ENCODE measurements at places on chromosomes 6 and 20.
A peak's percentile ranks its signal among the peaks of the same experiment; 100 is the strongest.

GRCh38 chr6:79403086-79403485 is 134.1 kb downstream of the LCA5 start:
- DNase-seq: no peak

DNA sequence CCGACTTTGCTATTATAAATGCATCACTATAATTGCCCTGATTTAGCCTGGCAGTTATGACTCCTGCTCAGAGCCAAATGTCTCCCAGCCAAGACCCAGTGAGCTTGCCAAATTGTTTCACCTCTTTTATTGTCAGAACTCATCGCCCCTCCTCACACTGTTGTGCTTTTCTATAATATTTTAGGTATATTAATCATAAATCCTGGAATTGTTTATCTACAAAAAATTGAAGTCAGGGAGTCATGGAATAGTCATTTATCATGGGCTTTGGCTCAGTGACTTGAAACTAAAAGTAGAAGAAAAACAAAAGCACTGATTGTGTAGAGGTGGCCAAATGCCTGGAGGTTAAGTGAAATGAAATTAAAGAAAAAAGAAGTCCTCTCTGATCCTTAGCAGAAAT is 85.6 kb downstream of the PFDN4 start:
- no peak for DNase-seq

DNA sequence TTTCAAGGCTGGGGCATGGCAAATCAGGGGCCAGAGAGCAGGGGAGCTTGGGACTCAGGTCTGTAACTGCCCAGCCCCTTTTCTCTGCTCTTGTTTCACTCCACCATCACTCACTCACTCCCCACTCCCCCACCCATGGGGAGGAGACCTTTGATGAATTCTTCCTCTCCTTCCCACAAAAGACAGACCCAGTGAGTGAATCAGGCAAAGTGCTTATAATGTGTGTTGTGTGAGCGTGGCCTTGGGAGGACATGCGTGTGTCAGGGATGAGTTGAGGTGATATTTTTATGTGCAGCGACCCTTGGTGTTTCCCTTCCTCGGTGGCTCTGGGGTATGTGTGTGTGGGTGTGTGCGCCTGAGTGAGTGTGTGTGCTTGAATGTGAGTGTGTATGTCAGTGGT is 1.0 kb upstream of the CUL9 start:
- no peak for DNase-seq

DNA sequence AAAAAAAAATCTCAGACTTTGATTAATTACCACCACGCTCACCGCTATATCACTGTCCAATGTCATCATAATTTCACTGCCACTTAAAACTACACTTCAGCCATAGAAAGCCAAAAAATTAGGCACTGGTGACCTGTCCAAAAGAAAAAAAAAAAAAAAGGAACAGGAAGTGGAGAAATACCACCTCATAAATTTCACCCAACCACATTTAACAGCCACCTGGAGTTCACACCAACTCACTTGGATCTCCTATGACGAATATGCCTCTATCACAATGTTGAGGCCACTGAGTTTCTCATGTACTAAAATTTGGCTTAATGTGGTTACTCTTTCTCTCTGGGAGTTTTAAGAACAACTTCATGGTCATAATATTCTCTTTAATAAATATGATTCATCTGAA is 237.5 kb upstream of the RSPO3 start:
- DNase-seq: no peak

DNA sequence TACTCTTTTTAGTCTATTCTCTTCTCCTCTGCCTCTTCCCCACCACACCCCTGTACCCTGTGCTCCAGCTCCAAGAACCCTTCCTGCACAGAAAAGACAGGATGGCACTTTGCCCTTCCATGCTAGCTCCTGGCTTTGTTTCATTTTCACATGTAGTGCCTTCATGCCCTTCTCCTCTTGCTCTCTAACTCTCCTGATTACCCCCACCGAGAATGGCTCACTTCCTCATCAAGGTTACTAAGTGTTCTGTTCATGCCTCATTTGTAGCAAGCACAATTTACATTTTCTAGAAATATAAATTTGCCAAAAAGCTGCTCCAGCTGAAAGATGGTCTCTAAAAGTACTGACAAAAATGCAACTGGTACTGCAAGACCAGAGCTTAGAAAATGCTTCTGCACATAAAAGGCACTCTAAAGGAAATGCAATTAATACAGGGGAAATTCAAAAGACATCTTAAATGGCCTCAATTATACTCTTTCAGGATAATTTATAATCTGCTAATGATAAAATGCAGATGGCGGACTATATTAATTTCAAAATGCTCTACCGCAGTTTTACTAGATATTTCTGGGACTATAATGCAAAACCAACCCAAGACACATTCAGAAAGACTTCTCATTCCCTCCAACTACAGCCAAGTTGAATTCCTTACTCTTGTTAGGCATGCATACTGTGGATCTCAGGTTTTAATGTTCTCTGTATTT is 570.2 kb downstream of the PRKN start:
- DNase-seq: no peak

DNA sequence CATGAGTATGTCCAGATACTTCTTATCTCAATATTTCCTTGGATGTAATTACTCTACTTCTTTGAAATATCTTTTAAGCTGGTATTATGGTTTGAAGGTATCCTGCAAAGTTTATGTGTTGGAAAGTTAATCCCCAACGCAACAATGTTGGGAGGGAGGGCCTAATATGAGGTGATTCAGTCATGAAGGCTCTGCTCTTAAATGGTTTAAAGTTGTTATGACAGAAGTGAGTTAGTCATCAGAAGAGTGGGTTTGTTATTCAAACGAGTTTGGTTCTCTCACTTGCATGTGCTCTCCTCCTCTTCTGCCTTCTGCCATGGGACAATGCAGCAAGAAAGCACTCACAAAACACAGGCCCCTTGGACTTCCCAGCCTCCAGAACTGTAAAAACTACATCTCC is 176.3 kb downstream of the KCNQ5 start:
- DNase-seq: no peak

GRCh38 chr6:16391451-16391912 is 153.1 kb downstream of the GMPR start:
- no peak for DNase-seq

- DNase-seq: no peak
These were observed 46.3 kb downstream of the GOPC start for GRCh38 chr6:117555882-117556498.

DNA sequence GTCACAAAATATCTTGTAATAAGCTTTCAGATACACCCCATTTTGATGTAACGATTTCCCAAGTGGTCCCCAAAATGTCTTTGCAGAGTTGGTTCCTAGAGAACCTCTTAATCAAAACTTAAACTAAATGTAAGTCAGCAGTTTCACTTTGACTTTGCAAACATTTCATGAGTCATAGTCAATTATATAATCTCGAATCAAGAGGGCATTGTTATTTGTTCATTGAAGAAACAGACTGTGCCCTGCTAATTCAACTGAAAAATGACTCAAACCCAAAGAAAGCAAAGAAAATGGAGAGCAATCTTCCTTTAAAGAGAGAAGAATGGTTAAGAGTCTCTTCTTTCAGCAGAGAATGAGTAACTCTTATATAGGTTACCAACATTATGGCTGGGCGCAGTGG is 58.3 kb downstream of the IPCEF1 start:
- DNase-seq: no peak

DNA sequence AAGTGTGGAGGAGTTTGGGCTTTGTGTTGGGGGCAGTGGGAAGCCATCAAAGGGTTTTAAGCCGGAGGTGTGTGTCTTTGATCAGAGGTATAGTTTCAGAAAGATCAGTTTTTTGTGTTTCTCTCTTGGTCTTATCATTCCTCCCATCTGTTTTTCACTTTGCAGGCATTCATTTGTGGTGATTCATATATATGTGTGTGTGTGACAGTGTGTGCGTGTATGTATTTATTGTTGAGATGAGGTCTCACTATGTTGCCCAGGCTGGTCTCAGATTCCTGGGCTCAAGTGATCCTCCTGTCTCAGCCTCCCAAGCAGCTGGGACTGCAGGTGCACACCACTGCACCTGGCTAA is 11.1 kb upstream of the SERINC3 start:
- DNase-seq: no peak

DNA sequence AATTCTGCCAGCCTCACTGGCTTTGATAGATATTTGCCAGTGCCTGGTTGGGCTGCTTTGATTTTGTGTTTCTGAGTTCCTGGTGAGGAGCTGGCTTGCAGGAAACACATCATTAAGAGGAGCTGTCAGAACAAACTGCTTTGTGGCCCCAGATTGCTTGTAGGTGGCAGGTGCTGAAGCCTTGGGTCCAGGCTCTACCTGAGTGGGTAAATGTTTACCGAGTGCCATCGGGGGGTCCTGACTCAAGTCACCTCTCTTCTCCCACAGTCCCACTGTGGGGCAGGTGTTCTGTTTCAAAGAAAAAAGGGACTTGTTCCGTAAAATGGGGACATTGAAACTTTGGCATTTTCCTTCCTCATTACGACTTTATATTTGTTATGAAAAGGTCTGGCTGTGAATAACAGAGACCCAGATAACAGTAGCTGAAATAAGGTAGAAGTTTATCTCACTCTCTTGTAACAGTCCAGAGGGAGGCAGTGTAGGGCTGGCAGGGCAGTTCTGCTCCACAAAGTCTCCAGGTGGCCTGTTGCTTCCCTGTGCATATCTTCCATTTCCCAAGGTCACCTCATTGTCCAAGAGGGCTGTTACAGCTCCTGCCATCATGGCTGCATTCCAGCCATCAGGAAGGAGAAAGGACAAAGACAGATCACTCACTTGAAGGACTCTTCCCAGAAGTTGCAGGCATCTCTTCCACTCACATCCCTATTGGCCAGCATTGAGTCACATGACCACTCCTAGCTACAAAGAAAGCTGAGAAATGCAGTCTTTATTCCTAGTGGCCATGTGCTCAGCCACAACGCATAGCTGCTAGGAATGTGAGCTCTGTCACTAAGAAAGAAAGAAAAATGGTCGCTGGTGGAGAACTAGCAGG is 149.9 kb upstream of the KCNG1 start:
- no peak for DNase-seq

- DNase-seq: no peak
These were observed 95.6 kb downstream of the LAMP5 start for GRCh38 chr20:9609887-9610502.

GRCh38 chr20:1784586-1784985 is 110.6 kb upstream of the SIRPA start:
- no peak for DNase-seq

- DNase-seq: no peak
These were observed 314.3 kb upstream of the NT5E start for GRCh38 chr6:85135376-85136094.

DNA sequence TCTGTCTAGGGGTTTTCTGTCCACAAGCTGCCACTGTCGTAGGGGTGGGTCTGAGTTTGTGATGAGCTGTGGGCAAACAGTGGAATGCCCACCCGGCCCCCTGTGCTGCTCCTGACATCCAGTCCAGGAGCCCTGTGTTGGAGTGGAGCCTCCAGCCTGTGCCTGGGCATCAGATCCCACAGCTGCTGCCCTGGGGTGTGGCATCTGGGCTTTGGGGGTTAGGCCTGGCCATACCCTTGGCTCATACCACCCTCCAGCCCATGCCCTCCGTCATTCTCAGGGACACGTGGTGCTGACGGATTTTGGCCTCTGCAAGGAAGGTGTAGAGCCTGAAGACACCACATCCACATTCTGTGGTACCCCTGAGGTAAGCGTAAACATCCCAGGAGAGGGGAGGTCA is 12.9 kb downstream of the SGK2 start:
- DNase-seq: no peak

GRCh38 chr6:43215066-43215465 is 14.2 kb downstream of the DNPH1 start:
- no peak for DNase-seq

- DNase-seq: peak; percentile 26
These were observed 8.1 kb upstream of the ATXN1 start for GRCh38 chr6:16769131-16769985.

DNA sequence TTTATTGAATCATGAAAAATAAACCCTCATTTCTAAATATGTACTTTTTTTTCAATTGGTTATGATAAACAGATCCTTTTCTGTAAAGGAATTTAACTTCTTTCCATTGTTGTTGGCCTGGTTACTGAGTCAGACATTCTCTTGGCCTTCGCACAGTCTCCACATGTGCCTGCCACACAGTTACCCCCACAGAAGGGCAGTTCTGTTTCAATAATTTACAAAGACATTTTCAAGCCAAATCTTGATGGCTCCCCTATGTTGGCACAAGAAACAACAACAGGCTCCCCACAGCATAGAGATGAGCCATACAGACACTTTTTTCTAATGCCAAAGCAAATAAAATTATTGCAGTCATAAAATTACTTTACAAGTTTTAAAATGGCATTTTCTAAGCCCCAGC is 55.6 kb upstream of the BEND6 start:
- no peak for DNase-seq
